Activated effector memory CD4-positive, alpha-beta T cell treated with Interleukin-2 at 50 U/mL for 16 hours (primary cell): ENCODE measurements at places on chromosomes 13 and 19.

DNA sequence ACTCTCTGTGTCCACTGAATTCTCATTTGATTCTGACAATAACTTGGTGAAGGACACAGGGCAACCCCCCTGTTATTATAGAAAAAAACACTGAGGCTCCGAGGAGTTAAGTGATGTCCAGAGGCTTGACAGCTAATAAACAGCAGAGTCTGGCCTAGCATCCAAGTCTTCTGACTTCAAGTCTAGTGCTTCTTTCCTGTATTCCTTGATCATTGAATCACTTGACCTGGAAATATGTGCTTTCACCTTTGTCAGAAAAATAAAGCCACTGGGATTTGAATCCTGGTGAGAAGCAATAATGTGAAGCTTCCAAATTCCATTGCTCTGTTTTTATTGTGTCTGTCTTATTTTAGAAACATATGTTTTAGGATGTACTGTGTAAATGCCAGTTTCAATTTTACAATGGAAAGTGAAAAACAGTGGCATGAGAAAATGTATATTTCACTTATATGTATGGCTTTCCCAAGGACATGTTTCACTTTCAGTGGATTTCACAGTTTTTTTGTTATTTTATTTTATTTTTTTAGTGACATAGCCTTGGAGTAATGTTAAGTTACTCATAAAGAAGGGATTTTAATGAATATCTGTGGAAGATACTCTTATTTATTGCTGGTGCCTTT is 190.2 kb downstream of the GPC6 start:
- no peak for DNase-seq

DNA sequence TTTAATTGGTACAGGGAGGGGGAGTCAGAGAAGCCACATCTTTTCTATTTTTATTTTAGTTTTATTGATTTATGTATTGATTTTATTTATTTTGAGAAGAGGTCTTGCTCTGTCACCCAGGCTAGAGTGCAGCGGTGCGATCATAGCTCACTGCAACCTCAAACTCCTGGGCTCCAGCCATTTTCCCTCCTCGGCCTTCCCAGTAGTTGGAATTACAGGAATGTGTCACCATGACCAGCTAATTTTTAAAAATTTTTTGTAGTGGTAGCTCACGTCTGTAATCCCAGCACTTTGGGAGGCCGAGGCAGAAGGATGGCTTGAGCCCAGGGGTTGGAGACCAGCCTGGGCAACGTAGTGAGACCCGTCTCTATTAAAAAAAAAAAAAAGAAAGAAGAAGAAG is 4.1 kb downstream of the IL27RA start:
- DNase-seq, result no peak

- DNase-seq, result no peak
These were observed 10.4 kb downstream of the SAMD4B start for GRCh38 chr19:39352381-39353255.

DNA sequence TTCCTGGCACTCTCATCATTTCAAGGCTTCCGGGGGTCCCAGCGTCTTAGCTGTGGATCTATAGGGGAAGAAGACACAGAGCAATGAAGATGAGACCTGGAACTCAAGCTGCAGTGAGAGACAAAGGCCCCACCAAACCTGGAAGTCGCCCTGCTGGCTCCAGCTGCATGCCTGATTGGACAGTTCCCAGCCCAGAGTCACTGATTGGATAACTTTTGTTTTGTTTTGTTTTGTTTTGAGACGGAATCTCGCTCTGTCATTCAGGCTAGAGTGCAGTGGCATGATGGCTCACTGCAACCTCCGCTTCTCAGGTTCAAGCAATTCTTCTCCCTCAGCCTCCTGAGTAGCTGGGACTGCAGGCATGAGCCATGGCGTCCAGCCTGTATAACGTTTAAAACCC is 6.4 kb upstream of the ZNF431 start:
- DNase-seq, result no peak

DNA sequence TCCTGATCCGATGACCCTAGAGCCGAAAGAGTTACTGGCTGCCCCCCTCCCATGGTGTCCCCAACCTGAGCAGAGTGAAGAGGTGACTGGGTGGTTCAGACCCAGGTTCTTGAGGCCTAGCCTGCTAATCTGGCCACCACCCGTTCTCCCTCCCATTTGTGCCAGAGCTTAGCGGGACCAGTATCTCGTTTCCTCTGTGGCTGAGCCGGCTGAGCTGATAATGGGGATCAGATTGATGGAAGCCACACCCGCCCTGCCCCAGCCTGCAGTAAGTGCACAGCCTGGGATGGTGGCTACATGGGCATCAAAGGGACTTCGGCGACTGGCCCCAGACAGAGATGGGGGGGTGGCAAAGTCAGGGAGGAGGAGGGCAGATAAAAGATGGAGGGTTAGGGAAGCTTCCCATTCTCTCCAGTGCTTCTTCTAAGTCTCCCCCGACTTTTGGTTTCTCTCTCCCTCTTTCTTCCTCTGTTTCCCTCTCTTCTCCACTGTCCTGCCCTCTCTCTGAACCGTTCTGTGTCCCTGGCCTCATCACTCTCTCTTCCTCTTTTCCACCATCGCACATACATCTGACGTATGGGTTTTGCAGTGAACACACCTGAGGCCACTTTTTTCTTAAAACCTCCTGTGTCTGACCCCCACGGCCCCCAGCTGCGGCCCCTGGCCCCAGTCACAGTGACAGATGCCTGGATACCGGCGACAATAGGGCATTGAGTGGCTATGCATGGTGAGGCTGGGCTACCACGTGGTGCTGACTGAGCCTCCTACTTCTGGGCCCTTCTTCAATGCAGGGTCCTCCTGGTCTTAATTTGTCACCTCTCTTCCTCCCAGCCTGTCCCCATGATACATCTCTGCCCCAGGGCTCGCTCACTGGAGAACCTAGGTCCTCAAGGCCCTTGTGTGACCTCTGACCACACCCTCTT is 2.4 kb downstream of the ELAVL3 start:
- DNase-seq, result no peak

GRCh38 chr13:29849731-29850212 is 645 bp downstream of the UBL3 start:
- no peak for DNase-seq

GRCh38 chr19:49064029-49064629 is 489 bp downstream of the NTF4 start:
- no peak for DNase-seq

DNA sequence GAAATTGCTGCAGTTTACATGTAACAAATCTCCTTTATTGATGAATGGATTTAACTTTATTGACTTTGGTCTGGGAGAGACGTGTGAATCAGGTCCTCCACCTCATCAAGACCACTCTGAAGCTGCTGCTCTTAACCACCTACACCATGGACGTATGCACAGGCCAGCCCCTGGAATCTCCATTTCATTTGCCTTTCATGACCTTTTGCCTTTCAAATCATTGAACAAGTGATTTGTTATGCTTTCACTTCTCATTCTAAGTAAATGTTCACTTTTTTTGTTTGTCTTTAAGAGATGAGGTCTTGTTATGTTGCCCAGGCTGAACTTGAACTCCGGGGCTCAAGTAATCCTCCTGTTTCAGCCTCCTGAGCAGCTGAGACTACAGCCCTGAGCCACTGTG is 240.0 kb upstream of the SERP2 start:
- DNase-seq, result no peak

DNA sequence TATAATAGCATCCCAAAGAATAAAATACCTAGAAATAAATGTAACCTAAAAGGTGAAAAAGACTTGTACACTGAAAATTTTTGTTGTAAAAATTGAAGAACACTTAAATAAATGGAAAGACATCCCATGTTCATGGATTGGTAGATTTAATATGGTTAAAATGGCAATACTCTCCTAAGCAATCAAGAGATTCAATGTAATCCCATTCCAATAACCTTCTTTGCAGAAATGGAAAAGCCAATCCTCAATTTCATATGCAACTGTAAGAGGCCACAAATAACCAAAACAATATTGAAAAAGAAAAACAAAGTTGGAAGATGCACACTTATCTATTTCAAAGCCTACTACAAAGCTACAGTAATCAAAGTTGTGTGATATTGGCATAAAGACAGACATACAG is 17.7 kb downstream of the DZIP1 start:
- no peak for DNase-seq
